Spleen (tissue), 13 donors: ENCODE measurements at places on chromosomes 1 and 21.

GRCh38 chr1:27556781-27557595, 47.0 kb downstream of the AHDC1 start:
- DNase-seq = peak; percentile 90

GRCh38 chr1:221180704-221181368, 301.6 kb downstream of the HLX start:
- no peak for DNase-seq

DNA sequence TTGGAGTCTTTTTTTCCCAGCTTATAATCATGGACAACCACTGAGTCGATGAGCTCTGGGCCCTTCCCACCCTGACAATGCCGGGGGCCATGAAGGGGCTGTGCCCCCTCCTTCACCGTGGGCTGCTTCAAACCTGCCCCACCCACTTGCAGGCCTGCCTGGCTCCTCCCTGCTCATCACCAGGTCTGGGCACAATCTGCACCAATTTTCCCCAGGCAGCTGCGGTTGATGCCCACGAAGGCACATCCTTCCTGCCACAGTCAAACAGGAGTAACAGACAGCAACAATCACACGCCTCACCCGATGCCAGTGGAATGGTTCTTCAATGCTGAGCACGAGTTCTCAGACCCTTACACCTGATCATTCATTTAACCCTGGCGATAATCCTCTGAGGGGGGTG, 18.9 kb downstream of the PGLYRP3 start:
- DNase-seq = no peak

DNA sequence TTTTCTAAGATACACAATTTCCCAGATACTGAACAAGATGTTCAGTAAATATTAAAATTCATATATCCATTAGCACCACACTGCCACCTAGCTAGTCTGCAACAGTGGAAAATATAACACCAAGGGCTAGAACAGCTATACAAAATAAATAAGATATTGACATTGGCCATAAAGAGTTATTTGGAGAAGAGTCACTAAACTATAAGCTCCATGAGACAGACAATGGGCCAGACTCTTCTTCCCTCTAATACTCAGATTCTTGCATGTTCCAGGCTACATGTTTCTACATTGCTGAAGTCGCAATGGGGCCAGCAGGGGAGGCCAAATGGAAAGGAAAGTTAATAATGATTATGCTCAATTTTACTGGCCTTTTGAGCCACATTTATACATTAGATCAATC, 21.5 kb downstream of the SPATA6 start:
- DNase-seq = no peak

DNA sequence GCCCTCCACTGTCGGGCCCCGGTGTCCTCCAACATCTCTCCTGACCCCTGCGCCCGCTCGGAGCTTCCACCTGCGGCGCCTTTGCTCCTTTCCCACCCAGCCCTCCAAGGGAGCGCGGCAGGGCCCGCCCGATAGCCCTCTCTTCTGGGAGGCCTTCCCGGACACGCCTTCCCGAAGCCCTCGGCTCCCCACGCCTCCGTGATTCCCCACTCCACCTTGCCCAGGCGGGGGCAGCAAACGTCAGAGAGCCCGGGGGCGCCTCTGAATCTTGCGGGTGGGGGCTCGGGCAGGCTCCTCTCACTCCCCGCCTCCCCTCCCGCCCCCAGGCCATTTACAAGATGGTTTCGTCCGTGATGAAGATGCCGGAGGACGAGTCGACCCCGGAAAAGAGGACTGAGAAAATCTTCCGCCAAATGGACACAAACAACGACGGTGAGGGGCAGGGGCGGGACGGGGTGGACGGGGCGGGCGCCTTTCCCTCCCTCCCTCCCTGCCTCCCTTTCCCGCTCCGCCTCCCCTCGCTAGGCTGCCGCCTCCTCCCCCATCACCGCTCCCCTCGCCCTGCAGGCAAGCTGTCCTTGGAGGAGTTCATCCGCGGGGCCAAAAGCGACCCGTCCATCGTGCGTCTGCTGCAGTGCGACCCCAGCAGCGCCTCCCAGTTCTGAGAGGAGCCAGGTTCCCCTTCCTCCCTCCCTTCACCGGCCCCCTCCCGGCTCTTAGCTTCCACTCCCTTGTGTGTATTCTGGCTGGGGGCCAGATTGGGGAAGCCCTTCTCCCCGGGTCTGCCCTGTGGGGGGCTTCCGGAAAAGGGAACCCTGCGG, 7.1 kb downstream of the HPCA start:
- DNase-seq = peak; percentile 74

GRCh38 chr1:167198518-167199133, 22.1 kb upstream of the POU2F1 start:
- no peak for DNase-seq

DNA sequence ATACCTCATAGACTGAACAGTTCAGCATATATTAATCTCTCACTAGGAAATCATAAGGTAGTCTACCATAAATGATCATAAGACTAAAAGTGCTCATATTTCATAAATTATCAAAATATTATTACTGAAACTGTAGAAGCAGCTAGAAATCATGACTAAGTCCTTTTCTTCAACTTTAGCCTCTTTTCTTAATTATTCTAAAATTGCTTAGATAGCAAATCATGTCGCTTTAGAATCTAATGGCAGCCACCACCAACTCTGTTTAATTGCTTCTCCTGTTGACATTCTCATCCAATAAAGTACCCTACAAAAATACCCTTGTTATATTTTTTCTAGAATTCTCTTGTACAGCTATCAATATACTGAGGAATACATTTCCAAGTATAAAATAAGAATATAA, 102.9 kb downstream of the DENND1B start:
- DNase-seq = no peak

GRCh38 chr1:221715321-221716169, 26.3 kb downstream of the DUSP10 start:
- no peak for DNase-seq

GRCh38 chr1:2569060-2569459, 12.9 kb downstream of the TNFRSF14 start:
- DNase-seq = no peak

DNA sequence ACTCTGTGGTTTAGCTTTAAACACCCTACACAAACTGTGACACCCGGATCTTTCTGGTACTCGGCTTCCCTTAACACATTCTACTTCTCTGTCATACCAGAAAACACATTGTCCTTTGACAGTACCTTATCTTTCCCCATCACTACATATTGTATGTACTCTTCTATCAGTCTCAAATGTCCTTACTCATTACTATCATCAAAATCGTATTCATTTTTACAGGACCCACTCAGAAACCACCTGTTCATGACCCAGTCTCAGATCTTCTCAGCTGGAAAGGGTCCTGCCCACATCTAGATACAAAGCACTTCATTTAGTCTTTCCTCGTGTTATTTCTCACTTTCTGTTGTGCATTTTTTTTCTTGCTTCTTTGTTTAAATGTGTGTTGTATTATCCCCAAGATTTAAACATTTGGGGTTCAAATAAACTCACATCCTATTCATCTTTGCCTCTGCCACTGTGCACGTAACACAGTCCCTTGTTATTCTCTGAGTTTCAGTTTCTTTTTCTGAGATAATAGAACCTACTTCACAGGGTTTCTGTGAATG, 27.7 kb downstream of the CD34 start:
- no peak for DNase-seq

DNA sequence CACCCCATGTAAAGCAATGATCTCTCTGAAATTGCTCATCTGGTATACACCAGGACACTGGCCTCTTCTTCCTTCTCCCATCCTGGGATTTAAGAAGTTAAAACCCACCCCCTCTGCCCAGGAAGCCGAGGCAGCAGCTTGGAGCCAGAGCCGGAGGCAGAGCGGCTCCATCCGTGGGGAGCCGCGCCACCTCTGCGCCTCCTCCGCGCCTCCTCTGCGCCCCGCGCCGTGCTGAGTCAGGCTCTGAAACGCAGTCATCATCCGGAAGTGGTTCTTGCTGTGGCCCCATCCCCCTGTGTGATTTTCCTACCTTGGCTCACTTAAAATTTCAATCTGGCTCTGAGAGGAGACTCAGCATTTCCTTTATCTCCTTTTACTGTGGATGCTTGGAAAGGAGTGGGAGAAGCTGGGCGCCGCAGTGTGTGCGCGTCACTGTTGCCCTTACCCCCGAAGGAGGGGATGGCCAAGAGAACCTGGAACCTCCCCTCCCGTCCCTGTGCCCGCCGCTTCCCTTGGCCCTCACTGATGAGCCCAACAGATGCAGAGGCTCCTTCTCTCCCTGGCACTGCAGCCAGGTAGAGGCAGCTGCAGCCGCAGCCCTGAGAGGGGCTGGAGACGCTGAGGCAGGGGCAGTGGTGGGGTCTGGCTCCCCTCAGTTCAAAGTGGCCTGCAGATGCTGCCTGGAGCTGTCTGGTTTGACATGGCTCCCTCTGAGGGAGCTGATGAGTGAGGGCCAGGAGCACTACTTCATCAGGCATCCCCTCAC, 15.3 kb upstream of the NPHP4 start:
- DNase-seq = peak; percentile 82

- DNase-seq = no peak
These were observed 20.7 kb upstream of the RBM34 start for GRCh38 chr1:235181561-235182245.

- DNase-seq = no peak
These were observed at the start of gene PLEKHN1 for GRCh38 chr1:966135-966703. Gene PLEKHN1 (plus strand): TSS chr1:966482. CDS start chr1:966532, 50 bp downstream.

GRCh38 chr1:11518791-11519628, 40.1 kb downstream of the DISP3 start:
- peak; percentile 47 for DNase-seq

- DNase-seq = peak; percentile 6
These were observed 16.8 kb upstream of the ERVH48-1 start for GRCh38 chr21:42942244-42942643.

- no peak for DNase-seq
These were observed 159.5 kb upstream of the KAZN start for GRCh38 chr1:14439015-14439414.

DNA sequence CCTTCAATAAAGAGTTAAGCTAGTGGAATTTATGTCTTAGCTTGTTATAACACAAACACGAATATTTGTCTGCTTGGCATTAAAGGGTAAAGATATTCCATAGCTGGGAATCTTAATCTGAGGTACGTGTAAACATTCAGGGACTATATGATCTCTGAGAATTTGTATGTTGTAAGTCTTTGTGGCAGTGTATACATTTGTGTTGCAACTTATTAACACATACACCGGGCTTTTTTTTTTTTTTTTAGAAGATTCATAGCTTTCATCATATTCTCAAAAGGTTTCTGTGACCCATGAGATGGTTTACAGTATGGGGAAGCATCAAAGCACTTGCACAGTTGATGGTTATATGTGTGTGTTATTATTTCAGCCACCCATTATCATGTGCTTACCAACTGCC, 3.0 kb downstream of the GGPS1 start:
- no peak for DNase-seq

GRCh38 chr1:204889681-204890383, 19.2 kb downstream of the NFASC start:
- DNase-seq = no peak

- DNase-seq = no peak
These were observed 18.0 kb downstream of the FRRS1 start for GRCh38 chr1:99748419-99748818.

DNA sequence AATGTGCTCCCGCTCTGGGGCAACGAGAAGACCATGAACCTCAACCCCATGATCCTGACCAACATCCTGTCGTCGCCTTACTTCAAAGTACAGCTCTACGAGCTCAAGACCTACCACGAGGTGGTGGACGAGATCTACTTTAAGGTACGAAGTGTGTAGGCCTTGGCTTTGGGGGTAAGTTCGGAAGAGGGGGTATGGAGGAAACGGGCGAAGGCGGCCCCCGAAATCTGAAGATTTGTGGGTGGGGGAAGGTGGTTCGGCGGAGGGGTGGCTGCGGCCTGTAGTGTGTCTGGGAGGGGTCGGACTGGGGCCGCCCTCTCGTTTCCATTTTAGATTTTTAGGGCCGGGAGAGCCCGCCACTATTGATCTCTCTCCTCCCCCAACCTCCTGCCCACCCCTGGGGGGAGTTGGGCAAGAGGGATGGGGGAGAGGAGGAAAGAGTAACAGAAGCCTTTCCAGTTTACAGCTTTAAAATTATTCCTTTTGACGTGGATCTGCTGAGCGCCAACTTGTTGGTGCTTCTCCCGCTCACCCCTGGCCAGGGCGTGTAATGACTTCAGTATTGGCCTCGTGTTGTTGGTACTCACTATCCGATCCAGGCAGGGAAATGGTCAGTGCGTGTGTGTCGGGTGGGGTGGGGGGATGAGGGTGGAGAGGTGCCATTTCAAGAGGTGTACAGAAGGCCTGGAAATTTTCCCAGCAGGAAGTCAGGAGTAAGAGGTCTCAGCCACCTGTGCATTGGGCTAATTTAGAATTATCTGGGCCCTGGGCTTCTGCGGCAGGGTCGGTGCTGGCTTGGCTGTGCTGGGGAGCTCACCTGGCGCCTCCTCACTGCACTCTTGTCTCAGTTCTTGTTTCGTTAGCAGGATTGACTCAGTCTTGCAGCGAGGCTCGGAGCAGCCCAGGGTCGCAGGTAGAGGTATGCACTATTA, 880 bp downstream of the PRPF38B start:
- DNase-seq = peak; percentile 89

DNA sequence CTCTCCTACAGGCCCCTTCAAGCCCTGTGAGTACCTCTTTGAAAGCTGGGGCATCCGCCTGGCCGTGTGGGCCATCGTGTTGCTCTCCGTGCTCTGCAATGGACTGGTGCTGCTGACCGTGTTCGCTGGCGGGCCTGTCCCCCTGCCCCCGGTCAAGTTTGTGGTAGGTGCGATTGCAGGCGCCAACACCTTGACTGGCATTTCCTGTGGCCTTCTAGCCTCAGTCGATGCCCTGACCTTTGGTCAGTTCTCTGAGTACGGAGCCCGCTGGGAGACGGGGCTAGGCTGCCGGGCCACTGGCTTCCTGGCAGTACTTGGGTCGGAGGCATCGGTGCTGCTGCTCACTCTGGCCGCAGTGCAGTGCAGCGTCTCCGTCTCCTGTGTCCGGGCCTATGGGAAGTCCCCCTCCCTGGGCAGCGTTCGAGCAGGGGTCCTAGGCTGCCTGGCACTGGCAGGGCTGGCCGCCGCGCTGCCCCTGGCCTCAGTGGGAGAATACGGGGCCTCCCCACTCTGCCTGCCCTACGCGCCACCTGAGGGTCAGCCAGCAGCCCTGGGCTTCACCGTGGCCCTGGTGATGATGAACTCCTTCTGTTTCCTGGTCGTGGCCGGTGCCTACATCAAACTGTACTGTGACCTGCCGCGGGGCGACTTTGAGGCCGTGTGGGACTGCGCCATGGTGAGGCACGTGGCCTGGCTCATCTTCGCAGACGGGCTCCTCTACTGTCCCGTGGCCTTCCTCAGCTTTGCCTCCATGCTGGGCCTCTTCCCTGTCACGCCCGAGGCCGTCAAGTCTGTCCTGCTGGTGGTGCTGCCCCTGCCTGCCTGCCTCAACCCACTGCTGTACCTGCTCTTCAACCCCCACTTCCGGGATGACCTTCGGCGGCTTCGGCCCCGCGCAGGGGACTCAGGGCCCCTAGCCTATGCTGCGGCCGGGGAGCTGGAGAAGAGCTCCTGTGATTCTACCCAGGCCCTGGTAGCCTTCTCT, 23.5 kb downstream of the UBE2T start:
- no peak for DNase-seq

- no peak for DNase-seq
These were observed 19.8 kb downstream of the RSBN1 start for GRCh38 chr1:113792471-113792870.

GRCh38 chr1:89179343-89179742, 3.5 kb upstream of the GBP7 start:
- DNase-seq = no peak
